RWPE2 (cell line): ENCODE measurements at places on chromosomes 12 and 14.

DNA sequence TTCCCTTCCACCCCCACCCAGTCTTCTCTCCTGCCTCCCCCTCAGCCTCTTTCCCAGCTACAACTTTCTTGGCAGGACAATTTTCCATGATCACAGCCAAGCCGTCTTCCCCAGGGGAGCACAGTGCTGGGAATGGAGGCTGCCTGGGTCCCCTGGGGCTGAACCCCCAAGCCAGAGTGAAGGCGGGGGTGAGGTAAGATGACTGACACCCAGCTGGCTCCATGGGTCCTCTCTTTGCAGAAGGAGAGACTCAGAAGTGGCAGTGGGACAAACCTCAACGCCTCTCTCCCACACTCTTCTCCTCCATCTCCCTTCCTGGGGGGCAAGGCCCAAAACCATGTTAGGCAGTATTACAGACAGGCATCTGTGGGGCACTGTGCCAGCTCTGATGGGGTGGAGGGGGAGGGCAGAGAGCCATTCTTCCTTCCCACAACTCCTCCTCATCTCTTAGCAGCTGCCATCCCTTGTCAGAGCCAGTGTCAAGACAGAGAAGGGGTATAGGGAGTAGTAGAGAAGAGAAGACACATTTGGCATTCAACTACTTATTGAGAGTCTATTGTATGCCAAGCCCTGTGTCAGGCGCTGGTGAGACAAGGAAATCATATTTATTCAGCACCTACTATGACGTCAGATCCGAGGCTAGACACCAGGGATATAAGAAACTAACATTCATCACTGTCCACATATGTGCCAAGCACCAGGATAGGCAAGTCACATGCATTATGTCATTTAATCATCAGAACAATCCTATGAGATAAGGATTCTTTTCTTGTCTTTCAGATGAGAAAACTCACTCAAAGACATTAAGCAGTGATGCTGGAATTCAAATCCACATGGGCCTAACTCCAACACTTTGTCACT, 3.6 kb downstream of the ITGA7 start:
- DNase-seq: no peak

- no peak for DNase-seq
Measured at GRCh38 chr12:122106843-122107242, 28.3 kb downstream of the MLXIP start.

DNA sequence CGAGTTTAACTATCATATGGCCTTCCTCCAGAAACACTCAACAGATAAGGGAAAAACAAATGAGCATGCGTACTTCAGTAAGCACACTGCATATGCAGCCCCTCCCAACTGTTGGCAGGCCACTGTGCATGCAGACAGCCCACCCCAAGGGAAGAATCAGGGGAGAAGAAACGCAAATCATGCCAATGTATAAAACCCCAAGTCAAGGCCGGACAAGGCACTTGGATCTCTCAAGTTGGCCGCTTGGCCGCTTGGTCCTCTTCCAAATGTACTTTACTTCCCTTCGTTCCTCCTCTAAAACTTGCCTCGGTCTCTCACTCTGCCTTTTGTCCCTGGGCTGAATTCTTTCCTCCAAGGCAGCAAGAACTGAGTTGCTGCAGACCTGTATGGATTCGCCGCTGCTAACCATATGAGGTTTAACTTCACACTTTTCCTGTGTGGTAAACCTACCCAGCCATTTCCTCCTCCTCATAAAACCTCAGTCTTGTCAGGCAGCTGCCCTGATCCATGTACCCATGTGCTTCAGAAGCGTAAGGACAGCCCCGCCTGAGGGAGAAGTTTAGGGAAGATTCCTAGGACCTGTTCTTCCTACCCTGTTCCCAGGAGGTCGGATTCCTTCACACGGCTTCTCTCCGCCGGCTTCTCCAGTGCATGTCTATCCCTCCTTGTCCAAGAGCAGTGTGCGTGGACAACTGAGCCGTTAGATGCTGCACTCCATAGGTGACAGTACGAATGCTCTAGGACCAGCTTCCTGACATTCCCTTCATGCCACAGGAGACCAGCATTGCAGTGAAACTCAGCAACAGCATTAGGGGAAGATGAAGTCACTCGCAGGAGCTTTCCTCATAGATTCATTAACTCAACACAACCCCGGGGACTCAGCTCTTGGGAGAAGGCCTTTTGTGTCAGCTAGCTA, 188.0 kb downstream of the MON2 start:
- DNase-seq: no peak

GRCh38 chr12:9065607-9065856, 50.2 kb downstream of the A2M start:
- DNase-seq: no peak

GRCh38 chr14:60965402-60965801, 15.5 kb downstream of the TRMT5 start:
- DNase-seq: no peak

- DNase-seq: no peak
Measured at GRCh38 chr12:57617942-57618341, 6.7 kb downstream of the ARHGEF25 start.

DNA sequence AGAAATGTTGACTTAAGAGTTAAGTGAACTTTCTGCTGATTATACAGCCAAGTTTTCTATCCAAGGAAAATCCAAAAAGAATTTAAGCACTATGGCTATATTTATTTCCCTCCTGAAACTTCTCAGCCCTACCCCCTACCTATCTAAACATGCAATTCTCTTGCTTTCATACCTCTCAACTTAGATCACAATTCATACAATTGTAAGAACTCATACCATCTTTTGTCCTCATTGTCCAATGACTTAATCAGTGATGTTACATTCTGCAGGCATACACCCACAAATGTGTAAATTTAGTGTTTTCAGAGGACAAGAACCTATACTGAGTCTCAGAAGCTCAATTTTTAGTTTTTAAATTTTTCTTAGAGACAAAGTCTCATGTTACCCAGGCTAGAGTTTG, 62.1 kb downstream of the ZFC3H1 start:
- DNase-seq: no peak

DNA sequence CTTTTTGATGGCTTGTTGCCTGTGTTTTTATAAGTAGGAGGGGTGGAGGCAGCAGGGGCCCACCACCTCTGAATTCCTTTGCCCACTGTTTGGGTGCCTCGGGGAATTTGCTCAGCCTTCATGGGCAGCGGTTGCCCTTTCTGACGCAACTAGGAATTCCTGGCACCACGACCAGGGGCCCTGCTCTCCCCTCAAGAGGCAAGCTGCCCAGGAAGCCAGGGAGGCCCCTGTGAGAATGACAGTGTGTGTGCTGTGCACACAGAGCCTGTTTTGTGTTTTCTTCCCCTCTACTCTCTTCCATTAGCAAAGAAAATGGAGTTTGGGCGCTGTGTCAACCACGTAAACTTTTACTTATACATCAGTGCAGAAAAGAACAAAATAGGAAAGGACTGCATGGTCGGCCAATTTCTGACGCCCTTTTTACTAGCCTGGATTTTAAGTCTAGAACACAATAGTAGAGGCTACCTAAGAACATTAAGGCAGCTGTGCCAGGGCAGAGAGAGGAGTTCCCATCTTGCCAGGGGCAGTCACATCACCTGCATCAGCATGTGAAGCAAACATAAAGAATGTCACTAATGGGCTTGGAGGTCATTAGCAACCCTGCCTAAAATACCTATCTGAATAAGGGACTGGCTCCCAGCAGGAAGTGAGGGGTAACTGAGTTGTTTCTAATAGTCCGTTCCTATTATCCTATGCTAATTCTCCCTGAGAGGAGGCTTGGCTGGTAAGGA, 17.9 kb upstream of the PTGR2 start:
- no peak for DNase-seq

GRCh38 chr12:64160711-64161060, 61.4 kb downstream of the KICS2 start:
- no peak for DNase-seq
